Articular chondrocyte of knee joint (primary cell): ENCODE measurements at places on chromosomes 3 and 15. TPM values are rescaled to one million over a fixed set of nuclear protein-coding genes. Genes with fewer than 3 reads are reported as not detected.

KBTBD13 gene
- total RNA-seq: not detected in 2 replicates

CACNA1D gene
- 0.91 and 2.9 TPM in 2 replicates for total RNA-seq

SNX33 gene
- total RNA-seq: 42.6 and 44.7 TPM in 2 replicates

SLC22A14 gene
- total RNA-seq: 0.32 and 0.52 TPM in 2 replicates

ACSBG1 gene
- 0.13 TPM in 1 of 2 replicates, not detected in the other for total RNA-seq

CPA3 gene
- 0.11 TPM in 1 of 2 replicates, not detected in the other for total RNA-seq

FAM43A gene
- total RNA-seq: 4.1 and 6.8 TPM in 2 replicates

LYZL4 gene
- not detected in 2 replicates for total RNA-seq

CAV3 gene
- not detected in 2 replicates for total RNA-seq

ADPRH gene
- 3.5 and 6.2 TPM in 2 replicates for total RNA-seq

PLSCR2 gene
- total RNA-seq: 0.54 TPM in 1 of 2 replicates, not detected in the other

TIGIT gene
- not detected in 2 replicates for total RNA-seq

IFT57 gene
- total RNA-seq: 71.9 and 81.5 TPM in 2 replicates

ZDHHC23 gene
- total RNA-seq: 1.8 and 4.1 TPM in 2 replicates
